ENCODE measurements at places on chromosomes 7 and 10.

GRCh38 chr10:117944676-117945447 lies 101.9 kb downstream of the RAB11FIP2 start:
- no peak for DNase-seq

DNA sequence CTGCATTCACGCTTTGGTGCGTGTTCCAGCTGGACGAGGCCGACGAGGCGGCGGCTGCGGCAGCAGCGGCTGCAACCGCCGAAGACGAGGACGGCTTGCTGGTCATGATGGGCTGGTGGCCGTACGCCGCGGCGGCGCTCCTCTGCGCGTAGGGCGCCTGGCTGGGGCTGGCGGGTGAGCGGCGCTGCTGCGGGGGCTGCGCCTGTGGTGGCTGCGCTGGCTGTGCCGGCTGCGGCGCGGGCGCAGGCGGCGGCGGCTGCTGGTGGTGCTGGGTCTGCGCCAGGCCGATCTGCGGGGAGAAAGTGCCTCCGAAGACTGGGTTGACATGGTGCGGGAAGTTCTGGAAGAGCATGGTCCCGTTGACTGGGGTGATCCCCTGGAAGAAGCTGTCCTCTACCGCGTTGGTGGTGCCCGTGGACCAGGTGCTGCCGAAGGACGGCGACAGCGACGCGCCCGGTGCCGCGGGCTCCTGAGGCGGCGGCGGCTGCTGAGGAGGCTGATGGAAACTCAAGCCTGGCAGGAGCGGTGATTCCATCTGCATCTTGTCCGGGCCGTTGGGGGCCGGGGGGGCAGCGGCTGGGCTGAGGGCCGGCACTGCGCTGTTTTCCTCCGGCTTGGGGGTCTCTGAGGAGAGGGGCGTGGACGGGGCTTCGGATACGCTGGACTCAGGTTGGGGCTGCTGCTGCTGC lies 51.1 kb downstream of the CPEB3 start:
- peak; percentile 23 for DNase-seq

DNA sequence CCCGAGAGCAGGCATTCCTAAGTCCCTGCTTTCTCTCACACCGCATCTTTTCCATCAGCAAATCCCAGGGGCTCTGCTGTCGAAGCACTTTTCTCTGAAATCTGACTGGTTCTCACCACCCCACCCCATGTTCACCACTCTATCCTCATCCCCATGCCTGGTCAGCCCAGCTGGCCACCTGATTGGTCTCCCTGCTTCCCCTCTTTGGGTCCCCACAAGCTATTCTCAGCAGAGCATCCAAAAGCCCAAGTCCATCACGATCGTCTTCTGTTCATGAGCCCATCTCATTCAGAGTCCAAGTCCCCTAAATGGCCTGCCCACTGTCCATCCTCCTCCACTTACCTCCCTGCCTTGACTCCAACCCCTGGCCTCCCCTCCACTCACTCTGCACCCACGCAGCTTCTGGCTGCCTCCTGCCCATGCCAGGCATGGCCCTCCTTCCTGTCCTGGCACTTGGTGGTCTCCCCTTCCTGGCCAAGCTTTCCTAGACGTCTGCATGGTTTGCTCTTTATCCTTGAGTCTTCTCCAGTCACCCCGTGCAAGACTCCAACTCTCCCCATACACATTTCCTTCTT lies 1.6 kb upstream of the PPP2R2D start:
- DNase-seq = no peak

DNA sequence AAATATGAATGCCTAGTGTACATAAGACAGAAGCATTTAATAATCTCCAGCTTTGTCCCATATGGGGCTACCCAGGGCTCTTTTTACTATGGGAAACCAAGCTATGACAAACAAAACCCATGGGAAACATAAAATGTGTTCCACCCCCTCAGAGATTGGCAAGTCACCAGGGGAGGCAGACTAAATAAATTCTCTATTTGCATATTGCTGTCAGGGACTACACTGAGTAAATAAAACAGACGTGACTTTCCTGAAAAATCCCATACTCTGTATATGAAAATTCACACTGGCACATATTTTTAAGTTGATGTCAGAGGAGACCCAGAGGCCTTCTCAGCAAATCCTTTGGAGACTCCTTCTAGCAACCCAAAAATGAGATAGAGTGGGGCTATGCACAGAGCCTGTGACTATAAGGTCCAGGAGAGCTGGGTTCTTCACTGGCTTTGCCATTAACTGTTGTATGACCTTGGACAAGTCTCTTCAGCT lies 44.0 kb upstream of the HPSE2 start:
- no peak for DNase-seq

GRCh38 chr10:20856484-20856883 lies 40.6 kb downstream of the NEBL start:
- no peak for DNase-seq

DNA sequence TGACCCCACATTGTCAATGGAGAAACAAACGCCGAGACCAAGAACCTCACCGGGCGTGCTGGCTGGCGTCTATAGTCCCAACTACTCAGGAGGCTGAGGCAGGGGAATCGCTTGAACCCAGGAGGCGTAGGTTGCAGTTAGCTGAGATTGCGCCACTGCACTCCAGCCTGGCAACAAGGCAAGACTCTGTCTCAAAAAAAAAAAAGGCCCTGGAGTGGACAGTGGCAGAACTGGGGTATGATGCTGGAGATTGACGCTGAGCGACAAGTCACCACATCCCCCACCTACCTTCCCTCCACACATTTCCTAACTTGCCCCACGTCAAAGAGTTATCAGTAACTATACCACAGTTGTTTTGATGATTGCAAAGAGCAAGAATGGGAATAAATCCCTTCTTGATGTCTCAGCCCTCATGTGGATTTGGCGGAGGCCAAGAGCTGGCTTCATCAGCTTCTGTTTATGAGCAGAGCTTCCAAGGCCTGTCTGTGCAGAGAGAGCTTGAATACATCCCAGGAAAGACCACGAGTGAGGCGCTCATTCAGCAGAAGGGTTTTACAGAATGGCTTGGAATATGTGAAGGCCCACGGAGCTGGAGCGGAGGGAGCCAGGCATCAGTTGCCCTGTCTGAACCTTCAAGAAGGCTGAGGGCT lies 28.0 kb upstream of the TNS3 start:
- no peak for DNase-seq

DNA sequence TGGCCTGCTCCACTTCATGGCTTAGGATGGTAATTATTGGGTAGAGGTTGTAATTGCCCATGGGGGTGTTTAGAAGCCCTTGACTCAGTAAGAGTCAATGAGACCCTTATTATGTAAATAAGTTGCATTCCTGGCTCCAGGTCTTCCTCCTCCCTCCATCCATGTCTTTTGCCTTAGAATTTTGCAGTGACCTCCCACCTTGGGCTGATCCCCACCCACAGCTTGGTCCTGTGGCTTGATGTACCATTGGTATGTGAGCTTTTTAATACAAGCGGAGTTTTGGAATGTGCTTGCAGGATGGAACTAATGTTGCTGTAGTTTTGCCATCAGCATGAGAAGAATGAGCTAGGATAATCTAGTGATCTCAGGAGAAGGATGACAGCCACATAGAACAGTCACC lies 73.2 kb upstream of the DGKI start:
- no peak for DNase-seq

DNA sequence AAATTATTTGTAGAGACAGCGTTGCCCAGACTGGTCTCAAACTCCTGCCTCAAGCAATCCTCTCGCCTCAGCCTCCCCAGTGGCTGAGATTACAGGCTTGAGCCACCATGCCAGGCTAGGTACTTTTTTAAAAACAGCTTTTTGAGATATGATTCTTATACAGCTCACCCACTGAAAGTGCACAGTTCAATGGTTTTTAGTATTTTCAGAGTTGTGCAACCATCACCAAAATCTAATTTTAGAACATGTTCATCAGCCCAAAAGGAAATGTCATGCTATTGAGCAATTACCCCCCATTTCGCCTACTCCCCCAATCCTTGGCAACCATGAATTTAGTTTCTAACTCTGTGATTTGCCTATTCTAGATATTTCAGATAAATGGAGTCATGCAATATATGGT lies 73.7 kb downstream of the EVX1 start:
- DNase-seq = no peak

DNA sequence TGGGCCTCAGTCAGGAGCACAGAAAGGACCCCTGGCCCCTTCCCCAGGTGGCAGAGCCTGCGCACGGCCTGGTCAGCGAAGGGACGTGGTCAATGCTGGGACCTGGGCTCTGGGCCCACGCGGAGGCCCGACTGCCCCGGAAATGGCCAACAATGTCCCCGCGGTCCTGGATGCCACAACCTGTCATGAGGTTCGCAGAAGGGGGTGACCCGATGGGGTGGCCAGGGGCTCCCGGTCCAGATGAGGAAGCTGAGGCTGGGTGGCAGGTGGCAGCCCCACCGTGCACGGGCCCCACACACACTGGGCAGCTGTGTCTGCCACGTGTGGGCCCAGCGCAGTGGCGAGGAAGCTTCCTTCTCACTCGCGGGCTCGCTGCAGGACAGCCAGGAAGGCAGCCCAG lies 49.4 kb downstream of the DPYSL4 start:
- no peak for DNase-seq

DNA sequence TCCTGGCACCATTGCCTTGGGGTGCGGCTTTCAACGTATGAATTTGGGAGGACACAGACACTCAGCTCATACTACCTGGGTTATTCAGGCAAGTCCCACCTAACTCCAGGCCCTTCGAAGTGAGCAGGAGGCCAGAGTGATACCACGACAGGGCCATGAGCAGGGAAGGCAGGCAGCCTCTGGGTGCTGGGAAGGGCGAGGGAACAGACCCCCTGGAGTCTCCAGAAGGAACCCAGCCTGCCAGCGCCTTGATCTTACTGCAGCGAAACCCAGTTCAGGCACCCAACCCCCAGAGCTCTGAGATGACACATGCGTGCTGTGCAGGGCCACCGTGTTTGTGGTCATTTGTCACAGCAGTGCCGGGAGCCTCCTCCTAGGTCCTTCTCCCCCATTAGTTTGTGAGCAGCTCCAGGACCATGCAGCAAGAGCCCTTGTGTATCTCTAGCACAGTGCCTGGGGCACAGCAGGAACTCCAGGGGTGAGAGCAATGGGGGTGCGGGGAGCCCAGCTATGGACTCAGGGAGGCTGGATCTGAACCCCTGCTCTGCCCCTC lies 7.7 kb upstream of the INSIG1 start:
- DNase-seq = no peak

DNA sequence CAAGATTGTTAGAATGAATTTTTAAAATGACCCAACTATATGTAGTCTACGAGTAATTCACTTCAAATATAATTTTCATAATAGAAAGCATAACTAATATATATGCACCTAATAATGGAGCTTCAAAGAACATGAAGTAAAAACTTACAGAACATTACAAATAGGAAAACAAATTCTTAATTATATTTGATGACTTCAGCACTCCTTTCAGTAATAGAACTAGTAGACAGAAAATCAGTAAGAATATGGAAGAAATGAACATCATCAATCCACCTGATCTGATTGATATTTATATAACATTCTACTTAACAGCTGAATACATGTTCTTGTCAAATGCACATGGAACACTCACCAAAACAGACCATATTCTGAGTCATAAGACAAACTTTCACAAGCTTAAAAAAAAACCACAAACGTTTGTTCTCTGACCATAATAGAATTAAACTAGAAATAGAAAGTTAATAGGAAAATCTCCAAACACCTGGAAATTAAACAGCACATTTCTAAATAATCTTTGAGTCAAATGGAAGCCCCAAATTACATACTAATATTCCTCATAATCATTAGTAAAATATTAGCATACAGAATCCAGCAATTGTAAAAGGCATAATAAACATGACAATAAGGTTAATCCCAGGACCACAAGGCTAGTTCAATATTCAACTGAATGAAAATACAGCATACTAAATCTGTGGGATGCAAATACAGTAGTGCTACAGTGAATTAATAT lies 48.0 kb downstream of the BRAF start:
- DNase-seq = peak; percentile 65

DNA sequence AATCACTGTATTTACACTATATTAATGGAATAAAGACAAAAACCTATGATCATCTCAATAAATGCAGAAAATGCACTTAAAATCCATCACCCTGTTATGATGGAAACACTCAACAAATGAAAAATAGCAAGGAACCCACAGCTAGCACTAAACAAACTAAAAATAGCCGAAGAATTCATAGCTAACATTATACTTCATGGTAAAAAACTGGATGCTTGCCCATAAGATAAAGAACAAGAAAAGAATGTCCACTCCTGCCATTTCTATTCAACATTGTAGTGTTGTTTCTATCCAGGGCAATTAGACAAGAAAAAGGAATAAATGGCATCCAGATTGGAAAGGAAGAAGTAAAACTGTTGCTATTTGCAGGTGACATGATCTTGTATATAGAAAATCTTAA lies 142.1 kb downstream of the STK31 start:
- no peak for DNase-seq

DNA sequence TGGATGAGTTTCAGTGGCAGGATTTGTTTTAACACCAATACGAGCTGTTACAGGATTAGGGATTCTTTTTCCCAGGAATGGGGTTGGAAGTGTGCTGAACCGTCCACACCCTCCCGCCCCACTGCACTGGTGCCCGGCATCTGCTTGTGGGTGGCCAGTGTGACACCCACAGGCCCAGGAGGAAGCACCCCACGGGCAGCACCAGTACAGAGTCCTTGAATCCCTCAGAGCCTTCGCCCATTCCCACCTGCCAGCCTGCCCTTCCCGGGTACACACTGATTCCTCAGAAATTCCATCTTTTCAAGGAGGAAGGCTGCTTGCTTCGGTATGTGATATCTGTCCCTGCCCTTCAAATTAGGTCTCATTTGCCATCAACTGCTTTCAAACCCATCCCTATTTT lies 15.4 kb downstream of the INSIG1 start:
- no peak for DNase-seq

DNA sequence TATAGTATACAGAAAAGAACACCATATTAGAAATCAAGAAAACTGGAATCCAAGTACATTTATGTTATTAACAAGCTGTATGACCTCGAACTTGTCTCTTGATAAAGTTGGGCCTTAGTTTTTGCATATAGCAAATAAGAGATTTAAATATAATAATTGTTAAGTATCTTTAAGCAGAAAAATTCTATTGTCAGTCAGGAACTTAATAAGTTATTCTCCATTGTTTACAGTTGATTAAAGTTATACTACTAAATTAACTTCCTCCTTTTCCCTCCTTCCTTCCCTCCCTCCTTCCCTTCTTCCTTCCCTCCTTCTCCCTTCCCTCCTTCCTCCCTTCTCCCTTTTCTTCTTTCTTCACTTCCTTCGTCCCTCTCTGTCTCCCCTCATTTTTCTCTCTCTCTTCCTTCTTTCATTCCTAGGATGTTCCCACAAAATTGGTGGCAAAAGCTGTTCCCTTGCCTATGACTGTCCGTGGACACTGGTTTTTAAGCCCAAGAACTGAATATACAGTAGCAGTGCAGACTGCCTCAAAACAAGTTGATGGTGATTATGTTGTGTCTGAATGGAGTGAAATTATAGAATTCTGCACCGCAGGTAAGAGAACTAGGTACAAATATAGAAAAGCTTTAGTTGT lies 59.7 kb downstream of the PHYHIPL start:
- DNase-seq = no peak

GRCh38 chr7:157494506-157495176 lies 157.8 kb downstream of the DNAJB6 start:
- DNase-seq = no peak

- peak; percentile 94 for DNase-seq
Measured at GRCh38 chr7:20217193-20217948, at the start of gene MACC1. MACC1 (minus strand) TSS chr7:20217384; CDS start chr7:20161862, 55,522 bp downstream.

Measured in mammary epithelial cell (primary cell).